ENCODE measurements at places on chromosomes 2 and 18. TPM values are rescaled to one million over a fixed set of nuclear protein-coding genes. Genes with fewer than 3 reads are reported as not detected.
A peak's percentile ranks its signal among the peaks of the same experiment; 100 is the strongest.

GAL3ST2 gene
- not detected for polyA plus RNA-seq

GCG gene
- polyA plus RNA-seq: 0.27 TPM

CASP10 gene
- polyA plus RNA-seq: 1.5 TPM

CNGA3 gene
- not detected for polyA plus RNA-seq

UGT1A9 gene
- not detected for polyA plus RNA-seq

ZRANB3 gene
- polyA plus RNA-seq: 2.8 TPM

DNA sequence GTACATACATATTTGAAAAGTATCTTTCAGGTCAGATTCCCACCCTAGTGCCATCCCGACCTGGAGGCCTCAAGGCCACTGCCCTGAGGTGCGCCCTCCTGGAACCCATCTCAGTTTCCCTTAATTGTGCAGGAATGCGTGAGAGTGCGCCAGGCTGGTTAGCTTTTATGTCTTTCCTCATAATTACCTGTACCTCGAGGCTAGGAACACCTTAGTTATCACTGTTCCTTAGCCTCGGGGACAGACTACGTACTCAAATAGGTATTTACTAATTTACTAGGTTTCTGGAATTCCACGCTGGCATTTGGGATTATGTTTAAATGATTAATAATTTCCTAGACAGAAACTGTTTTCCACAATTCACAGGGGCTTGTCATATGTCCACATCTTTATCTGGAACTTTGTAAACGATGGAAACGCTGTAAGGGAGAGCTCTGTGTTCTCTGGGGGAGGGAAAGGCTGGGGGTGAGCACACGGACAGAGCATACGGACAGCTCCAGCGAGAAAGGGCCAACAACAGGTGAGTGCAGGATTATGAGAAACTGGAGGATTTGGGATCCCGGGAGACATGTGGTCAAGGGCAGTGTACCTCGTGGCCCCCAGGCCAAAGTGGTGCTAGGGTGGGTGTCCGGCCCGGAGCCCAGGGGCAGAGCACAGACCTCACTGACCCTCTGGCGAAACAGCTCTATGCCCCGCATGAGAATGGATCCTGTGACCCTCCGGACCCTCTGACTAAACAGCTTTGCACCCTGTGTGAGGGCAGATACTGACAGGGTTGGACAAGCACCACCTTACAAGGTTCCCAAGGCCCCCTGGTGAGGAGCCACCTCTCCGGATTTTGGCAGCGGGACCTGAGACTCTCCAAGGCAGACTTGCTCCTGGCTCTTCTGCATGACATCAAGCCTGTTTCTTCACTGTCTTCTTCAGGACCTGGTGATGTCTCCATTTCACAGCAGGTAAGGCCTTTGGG lies 102.0 kb upstream of the PXDN start:
- DNase-seq: no peak

- DNase-seq: no peak
Observed at GRCh38 chr18:45320724-45321123, 294.6 kb upstream of the SLC14A2 start.

DNA sequence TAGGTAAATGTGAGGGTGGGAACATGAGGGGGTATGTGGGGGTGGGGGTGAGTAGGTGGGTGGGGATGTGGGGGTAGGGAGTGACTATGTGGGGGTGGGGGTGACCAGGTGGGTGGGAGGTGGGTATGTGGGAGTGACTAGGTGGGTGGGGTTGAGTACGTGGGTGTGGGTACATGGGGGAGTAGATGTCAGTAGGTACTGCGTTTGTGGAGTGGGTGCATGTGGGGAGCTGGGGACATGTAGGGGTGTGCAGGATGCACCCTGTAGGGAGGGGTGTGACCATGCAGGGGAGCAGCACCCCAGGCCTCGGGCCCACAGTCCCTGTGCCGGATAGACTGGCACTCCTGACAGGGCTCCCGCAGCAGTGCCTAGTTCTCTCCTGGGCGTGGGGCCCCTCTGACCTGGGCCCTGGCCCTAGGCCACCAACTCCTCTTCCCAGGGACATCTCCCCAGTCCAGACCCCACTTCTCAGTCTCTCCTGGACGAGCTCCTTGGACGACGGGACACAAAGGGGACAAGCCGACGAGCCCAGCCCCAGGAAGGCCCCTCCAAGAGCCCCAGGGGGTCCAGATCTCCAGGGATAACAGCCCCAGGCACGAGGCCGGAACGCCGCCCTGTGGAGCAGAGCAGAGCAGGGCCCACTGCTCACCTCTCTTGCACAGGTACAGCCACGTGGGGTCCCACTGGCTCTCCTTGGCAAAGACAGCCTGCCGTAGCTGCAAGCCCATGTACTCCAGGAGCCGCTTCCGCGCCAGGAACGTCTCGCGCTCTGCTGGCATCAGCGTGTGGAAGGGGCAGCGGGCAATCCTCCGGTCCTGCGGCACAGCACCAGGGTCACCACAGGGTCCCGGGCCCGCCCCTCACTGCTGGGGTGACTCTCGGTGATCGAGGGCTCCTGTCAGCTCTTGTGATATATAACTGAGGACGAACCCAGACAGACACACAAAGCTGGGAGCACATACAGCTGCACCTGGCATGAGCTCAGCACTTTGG lies 58.2 kb downstream of the ANKMY1 start:
- no peak for DNase-seq

- peak; percentile 34 for DNase-seq
Observed at GRCh38 chr2:228688007-228688645, 506.6 kb upstream of the SPHKAP start.

DNA sequence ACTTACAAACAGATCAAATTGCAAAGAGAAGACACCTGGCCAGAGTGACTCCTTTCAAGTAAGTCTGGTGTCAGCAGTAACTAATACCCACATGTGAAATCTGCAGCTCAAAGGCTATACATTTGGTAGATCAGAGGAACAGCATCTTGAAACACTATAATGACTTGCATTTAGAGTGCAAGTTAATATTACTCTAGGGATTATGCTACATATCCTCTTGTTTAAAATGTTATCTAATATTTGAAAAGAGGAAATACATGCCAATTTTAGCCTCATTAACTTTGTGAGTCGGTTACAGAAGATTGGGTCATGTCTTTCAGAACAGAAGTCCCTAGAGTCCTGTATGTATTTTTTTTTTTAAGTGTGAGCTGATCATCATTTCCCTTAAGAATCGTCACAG lies 15.2 kb downstream of the LANCL1 start:
- no peak for DNase-seq

DNA sequence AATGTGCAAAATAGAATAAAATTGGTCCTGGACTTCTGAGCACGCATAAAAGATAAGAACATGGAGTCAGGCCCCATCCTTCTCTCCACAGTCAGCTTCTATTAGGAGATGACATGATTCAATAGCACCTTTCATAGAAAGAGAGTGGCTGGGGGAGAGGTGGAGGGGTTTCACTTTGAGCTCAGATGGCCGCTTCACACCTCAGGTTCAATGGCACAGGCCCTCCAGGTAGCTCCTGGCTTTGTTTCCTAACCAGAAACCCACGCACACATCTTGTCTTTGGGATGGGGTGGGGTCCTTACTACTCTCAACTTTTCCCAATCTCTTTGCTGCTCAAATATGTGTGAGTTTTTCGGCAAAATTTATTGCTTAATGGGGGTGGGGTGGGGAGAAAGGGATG lies 332.3 kb downstream of the CLIP4 start:
- no peak for DNase-seq

DNA sequence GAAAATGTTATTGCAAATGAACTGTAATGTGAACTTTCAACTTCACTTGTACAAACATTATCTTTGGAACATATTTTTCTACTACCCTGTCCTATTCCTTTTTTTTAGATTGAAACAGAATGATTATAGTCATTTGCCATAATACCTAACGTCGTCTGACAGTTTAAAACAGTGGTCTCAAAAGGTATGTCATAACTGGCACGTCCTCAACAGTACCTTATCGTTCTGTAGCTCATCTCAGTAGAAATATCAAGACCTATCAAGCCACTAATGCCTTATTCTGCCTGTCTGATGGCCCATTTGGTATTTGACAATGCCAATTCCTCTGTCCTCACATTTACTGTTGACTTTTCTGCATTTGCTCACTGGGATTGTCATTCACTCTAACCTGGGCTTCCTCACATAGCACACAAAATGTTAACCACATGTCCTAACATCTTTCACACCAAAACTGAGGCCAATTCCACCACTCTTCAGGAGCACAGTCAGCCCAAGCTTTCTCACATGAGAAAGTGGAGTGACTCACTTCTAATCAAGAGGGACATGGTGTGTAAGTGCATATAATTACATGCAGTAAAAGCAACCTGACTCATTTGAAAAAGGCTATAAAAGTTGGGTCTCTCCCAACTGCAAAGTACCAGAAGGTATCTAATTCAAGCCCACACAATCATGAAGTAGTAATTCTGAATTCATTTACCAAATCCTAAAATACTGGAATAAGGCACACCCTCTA lies 34.8 kb downstream of the DNER start:
- no peak for DNase-seq

DNA sequence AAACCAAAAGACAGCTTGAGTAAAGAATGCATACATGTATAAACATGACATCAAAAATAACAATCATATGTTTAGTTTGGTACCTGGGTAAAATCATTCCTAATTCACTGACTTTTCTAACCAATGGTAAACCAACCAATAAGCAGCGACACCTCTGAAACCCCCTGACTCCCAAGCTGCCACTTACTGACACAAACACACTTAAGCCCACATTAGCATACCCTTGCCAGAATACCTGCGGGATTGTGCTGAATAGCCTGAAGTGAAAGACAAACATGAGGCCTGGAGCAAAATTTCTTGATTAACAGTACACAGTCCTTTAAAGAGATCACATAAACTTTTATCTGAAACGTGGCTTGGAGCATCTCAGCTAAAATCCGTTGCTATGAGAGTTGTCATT lies 902.9 kb downstream of the TMEM182 start:
- no peak for DNase-seq

DNA sequence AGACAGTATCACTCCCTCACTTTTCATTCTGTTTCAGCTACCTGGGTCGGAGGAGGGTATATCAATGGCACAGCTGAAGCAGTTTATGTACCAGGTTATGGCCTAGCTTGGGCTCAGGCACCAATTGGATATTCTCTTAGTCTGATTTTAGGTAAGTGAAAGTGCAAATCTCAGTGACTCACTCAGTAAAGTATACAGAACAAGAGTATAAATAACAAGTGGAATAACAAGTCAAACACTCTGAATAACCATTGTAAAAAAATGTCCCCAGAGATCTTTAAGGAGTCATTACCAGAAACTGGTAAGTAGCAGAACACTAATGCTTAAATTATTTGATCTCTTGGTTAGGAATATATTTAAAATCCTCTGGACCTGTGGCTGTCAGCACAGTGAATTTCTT lies 5.7 kb downstream of the SLC5A7 start:
- no peak for DNase-seq

GRCh38 chr2:132776287-132776686 lies 106.3 kb upstream of the LYPD1 start:
- no peak for DNase-seq

DNA sequence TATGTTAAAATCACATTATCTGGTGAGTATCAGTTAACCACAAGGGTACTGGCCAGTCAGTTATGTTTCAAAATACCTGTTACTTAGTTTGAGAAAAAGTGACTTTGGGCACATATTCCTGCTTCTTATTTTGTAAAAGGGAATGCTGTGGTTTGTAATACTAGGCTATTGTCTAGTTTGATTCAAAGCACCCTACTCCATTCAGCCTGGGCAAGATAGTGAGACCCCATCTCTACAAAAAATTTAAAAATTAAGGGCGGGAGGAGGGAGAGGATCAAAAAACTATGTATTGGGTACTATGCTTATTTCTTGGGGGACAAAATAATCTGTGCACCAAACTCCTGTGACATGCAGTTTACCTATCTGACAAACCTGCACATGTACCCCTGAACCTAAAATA lies 18.9 kb downstream of the MBD5 start:
- no peak for DNase-seq

DNA sequence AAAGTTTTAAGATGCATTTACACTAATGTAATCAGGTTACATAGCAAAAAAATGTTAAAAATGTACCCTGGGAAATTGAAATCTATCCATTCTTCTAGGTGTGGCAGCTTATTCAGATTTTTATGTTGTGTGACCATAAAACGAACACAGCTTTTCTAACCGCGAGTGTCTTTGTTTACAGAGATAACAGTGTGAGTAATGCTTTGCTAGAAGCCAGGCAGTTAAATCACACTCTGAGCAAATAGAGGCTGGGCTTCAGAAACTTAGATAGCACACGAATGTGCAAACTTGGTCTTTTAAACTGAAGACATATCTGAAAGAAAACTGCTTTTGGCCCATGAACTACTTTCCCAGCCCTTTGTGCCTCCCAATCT lies 116.1 kb downstream of the SPTBN1 start:
- DNase-seq: no peak

All from AG04450 (cell line).